Caki2 (cell line): ENCODE measurements at places on chromosomes 16 and 17. TPM values are rescaled to one million over a fixed set of nuclear protein-coding genes. Genes with fewer than 3 reads are reported as not detected.

The AOC2 gene
- 0.38 TPM in 1 of 2 replicates, not detected in the other for total RNA-seq

DNA sequence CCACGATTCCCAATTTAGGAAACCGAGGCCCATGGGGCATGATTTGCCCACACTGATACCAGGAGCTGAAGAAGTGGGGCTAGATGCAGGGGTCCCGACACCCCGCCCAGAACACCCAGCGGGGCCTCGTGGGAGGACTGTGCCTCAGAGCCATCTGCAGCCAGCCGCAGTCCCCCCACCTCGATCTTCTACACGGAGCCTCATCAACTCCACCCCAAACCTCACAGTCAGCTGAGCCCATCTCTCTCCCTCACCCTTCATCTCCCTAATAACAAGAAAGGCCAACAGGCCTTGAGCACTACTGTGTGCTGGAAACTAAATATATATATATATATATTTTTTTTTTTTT lies 4.2 kb downstream of the ITGAE start:
- no peak for DNase-seq

GRCh38 chr17:19482576-19482975 lies 51.1 kb upstream of the SLC47A1 start:
- DNase-seq: no peak

The CACNA1G gene
- 0.35 and 3.3 TPM in 2 replicates for total RNA-seq
